Hematopoietic multipotent progenitor cell treated with erythropoietin and hydrocortisone succinate and interleukin-3 and kit ligand, for 15 days (in vitro differentiated cells): ENCODE measurements at places on chromosomes 3 and 15.
A peak's percentile ranks its signal among the peaks of the same experiment; 100 is the strongest.

GRCh38 chr15:42282344-42282743 is 9.1 kb upstream of the TMEM87A start:
- DNase-seq = no peak

DNA sequence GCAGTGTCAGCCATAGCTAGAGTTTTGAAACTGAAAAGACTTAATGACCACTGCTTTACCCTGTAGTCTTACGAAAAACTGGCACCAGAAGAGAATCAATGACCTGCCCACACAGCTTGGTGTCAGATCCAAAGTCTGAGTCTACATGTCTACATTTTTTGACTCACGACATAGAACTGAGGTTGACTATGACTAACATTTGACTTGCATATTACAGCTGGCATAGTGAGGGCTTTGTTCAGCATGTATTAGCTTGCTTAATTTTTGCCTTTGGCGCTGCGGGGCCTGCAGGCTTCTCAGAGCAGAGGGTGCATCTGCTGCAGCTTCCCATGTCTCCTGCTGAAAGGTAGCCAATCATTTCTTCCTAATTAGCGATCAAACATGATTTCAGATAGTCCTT is 167.0 kb downstream of the EBLN2 start:
- DNase-seq = no peak

DNA sequence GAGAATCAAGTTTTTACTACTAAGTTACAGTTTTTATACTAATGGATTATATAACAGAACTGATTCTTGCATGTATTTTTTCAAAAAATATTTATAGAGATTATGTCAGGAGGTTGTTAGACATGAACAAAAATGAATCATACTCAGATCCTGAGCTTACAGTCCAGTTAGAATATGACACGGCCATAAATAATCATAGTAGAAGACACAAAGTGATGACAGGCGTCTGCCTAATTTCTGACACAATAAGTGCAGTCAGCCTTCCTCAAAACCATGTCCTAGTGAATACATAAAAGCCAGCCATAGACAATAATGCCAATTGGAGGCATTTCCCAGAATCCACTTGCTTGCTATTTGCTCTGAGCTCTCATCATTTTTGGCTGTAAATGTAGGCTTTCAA is 81.7 kb upstream of the POU1F1 start:
- DNase-seq = no peak

GRCh38 chr15:61689067-61689466 is 371.2 kb downstream of the VPS13C start:
- no peak for DNase-seq

- no peak for DNase-seq
Measured at GRCh38 chr3:58429657-58430056, 4.0 kb downstream of the PDHB start.

DNA sequence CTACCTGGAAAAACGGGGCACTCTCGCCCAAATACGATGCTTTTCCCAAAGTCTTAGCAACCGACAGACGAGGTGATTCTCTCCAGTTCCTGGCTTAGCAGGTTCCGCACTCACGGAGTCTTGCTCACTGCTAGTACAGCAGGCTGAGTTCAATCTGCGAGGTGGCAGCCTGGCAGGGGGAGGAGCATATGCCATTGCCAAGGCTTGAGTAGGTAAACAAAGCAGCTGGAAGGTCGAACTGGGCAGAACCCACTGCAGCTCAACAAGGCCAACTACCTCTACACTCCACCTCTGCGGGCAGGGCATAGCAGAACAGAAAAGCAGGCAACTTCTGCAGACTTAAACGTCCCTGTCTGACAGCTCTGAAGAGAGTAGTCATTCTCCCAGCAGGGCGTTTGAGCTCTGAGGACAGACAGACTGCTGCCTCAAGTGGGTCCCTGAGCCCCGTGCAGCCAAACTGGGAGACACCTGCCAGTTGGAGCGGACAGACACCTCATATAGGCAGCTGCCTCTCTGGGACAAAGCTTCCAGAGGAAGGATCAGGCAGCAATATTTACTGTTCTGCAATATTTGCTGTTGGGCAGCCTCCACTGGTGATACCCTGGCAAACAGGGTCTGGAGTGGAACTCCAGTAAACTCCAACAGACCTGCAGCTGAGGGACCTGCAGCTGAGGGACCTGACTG is 73.4 kb upstream of the CADM2 start:
- DNase-seq = no peak

DNA sequence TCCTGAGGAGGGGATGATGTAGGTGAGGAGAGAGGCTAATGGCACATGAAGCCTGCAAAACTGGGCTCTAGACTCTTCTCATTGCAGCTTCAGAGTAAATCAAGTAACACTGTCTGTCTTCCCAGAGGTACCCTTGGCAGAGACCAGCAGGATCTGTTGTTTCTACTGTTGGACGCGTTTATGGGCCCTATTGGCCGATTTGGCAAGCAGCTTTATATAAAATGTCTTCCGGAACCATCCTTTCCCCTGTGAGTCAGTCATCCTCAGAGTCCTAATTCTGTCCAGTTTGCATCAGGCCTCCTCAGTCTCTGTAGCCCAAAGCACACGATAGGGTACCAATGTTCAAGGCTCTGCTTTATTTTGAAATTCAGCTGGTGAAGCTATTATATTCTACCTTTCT is 325.9 kb downstream of the RORA start:
- no peak for DNase-seq

GRCh38 chr3:192011137-192011536 is 550.2 kb downstream of the PYDC2 start:
- no peak for DNase-seq

DNA sequence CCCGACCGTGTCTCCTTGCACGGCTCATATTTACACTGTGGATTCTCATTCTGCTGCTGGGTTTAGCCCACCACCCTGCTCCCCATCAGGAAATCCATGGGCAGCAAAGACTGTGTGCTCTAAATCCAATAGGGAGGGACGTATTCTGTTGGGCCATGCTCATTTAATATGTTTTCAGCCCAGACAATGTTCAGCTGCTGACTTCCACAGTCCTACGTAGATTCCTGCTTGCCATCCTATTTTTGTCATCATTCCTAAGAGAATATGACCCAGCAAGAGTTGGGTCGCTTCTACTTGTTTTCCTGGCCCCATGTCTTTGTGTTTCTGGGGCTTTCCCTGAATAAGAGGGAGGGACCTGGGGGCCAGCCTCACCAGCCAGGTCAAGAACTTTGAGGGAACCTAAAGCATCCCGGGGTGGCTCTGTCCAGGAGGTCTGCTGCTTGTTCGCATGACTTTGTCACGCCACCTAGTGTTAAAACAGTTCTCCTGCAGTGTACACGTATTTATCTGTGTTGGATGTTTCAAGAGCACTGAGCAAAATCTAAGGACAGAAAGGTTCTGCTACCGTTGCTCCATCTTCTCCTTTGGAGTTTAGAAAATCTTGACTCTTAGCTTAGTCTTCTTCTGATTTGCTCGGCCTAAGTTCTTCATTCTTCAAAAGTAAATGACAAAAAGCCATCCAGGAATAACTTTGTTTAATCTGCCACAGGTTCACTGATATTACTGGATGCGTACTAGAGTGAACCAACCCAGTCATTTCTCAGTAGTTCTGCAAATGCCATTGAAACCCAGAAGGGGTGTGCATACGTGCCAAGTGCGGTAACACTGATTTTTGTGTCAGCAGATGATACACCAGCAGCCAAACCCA is 79.8 kb upstream of the NR2E3 start:
- DNase-seq = peak; percentile 24

DNA sequence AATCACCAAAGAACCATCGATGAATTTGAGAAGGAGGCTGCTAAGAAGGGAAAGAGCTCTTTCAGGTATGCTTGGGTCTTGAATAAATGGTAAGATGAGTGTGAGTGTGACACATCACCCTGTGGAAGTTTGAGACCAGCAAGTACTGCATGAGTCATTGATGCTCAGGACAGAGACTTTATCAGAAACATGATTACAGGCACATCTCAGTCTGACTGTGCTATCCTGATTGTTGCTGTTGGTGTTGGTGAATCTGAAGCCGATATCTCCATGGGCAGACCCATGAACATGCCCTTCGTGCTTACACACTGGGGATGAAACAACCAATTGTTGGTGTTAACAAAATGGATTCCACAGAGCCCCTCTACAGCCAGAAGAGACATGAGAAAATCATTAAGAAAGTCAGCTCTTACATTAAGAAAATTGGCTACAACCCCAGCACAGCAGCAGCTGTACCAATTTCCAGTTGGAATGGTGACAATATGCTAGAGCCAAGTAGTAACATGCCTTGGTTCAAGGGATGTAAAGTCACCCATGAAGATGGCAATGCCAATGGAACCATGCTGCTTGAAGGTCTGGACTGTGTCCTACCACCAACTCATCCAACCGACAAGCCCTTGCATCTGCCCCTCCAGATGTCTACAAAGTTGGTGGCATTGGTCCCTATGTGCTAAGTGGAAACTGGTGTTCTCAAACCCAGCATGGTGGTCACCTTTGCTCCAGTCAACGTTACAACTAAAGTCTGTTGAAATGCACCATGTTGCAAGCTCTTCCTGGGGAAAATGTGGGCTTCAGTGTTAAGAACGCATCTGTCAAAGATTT is 20.5 kb downstream of the TM4SF4 start:
- DNase-seq = no peak

DNA sequence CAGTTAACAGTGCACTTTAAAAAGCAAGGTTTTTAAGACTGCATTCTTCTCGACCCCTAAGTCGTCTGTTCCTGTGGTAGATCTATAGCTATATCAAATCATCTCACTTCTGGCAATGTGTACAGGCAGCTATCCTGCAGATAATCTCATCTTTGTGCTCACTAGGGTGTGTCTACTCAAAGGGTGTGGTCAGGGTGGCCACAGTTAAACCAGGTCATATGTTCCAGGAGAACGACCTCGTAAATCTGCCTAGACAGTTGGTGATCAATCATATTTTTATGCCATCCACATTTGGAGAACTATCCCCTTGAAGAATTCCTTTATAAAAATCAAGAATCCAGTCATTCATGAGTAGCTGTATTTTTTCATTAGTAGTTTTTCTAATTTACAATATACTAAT is 3.0 kb downstream of the VEPH1 start:
- no peak for DNase-seq

GRCh38 chr3:114624047-114624445 is 330.2 kb downstream of the TIGIT start:
- DNase-seq = no peak

GRCh38 chr3:120420928-120421551 is 29.8 kb downstream of the FSTL1 start:
- no peak for DNase-seq

GRCh38 chr15:87599616-87600015 is 656.9 kb downstream of the NTRK3 start:
- no peak for DNase-seq

DNA sequence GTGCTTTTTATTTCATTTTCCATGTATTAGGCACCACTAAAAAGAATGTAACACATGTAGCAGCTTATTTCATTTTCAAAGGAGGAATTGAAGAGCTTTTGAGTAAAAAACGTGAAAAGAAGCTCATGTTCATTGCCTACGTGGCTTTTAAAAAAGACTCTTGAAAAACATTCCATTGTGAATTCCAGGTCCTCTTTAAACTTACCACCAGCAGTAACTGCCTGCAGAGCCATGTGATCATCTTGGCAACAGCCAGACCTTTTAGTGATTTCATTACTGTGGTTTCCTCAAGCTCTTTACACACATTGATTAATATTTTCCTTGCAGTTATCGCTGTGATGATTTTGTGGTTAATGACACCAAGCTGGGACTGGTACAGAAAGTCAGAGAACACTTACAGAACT is 43.8 kb upstream of the FBXL22 start:
- DNase-seq = no peak

DNA sequence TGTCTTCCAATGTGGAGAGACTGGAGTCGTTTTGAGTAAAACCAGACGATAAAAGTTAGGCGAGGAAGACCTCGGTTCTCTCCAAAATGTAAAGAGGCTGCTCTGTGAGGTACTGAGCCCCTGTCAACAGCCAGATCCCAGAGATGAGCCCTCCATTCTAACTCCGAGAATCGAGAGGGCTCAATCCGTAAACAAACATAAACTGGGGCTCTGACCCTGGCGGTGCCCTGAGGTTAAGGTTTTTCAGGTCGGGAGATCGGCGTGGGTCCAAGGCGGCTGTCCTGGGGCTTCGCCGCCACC is 417 bp downstream of the TBCCD1 start:
- no peak for DNase-seq

- no peak for DNase-seq
Measured at GRCh38 chr15:68192117-68192516, 13.0 kb downstream of the CALML4 start.

GRCh38 chr3:75001330-75001729 is 386.9 kb upstream of the CNTN3 start:
- no peak for DNase-seq

- no peak for DNase-seq
Measured at GRCh38 chr15:55106155-55106554, 90.6 kb downstream of the RSL24D1 start.

GRCh38 chr3:12909710-12910109 is 68.3 kb upstream of the RPL32 start:
- DNase-seq = no peak

DNA sequence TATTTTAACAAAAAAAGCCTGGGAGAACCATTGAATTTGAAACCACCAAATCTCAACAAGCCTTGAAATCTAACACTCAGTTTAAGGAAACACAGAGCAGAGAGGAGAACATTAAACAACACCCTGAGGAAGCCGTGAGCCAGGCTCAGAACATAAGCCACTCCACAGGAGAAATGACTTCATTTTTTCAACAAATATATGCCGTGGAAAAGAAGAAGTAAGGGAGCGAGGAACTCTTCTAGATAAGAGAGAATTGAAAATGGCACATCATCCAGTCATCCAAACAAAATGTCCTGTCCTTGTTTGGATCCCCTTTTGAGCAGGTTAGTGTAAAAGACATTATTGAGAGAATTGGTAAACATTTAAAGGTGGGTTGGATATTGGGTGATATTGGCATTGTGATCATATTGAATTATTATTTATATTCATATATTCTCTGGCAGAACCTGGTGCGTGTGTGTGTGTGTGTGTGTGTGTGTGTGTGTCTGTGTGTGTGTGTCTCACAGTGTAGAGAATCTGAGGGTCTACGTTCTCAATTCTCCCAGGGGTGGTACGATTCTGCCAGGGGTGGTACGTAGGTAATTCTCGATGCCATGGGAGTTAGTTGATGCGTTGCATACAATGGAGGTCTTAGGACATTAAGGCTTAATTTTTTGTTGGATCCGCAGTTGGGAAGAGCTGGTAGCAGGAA is 94.4 kb downstream of the ST6GAL1 start:
- no peak for DNase-seq

DNA sequence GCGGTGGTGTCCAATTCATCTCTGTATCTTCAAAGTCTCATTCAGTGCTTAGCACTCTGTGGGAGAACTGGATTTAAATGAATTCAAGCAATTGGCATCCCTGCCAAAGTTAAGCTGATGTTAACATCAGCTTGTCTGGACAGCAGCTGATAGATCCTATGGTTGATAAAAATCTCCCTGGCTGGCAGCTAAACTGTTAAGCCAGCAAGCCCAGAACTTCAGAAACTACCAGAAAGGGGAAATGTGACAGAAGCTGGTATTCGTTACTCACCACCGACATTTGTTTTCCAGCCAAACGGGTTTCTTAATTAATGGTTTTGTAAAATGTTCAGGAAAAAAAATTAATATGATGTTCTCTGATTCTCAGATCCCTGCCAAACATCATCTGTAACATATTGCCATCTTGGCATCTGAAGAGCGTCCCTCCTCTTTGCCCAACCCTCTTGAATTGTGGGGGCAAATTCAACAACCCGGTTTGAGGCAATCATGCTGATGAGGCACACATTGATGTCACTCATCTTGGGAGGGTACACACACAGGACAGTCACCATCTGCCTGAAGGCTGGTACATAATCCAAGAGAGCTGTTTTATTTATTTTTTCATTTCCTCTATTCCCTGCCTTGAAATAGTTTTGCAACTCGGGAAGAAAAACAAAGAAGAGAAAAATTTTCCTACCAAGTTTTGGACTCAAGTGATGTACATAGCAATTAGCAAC is 76.3 kb upstream of the ABHD17C start:
- no peak for DNase-seq
